ENCODE measurements at places on chromosomes 13 and 19.

GRCh38 chr19:52343548-52343947, 7.5 kb downstream of the ZNF610 start:
- peak; percentile 39 for DNase-seq

DNA sequence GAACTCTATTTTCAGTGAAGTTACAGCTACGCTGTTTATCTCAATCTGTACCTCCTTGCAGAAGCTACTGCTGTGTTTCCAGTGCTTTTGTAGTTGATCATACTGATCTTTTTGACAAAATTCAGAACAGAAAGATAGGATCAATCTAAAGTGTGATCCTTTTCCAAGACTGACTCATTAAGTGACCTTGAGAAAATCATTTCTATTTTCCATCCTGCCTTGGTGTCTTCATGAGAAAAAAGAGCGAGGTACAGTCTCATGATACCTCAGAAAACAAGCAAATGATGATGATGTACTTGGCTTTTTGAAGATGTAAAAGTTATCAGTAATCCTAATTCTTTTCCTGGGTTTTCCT, 46.0 kb upstream of the GPR183 start:
- DNase-seq = no peak

- no peak for DNase-seq
These were observed 163.6 kb downstream of the SPRY2 start for GRCh38 chr13:80177327-80177726.

- DNase-seq = no peak
These were observed 362.6 kb downstream of the KCNRG start for GRCh38 chr13:50377726-50378270.

DNA sequence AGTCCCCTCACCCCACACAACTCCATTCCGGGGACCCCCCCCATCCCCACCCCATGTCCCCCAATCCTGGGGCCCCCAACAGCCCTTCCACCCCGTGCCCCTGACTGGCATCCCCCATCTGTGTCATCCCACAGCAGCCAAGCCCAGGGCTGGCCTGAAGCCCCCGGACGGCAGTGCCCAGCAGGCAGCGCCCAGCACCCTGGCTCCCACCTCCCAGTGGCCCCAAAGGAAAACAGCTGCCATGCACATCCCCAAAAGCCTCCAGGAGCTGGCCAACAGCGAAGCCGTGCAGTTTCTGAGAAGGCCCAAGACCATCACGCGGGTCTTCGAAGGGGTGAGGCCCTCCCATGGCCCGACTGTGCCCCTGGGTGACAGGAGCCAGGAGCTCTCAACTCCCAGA, 1.4 kb downstream of the SYNGR4 start:
- no peak for DNase-seq

- DNase-seq = no peak
These were observed 393.8 kb downstream of the LIG4 start for GRCh38 chr13:107821492-107821891.

GRCh38 chr19:56917529-56917928, 77.0 kb upstream of the PEG3 start:
- DNase-seq = no peak

GRCh38 chr13:30639671-30640070, 22.0 kb downstream of the USPL1 start:
- DNase-seq = no peak

- no peak for DNase-seq
These were observed 20.2 kb downstream of the ATP8B3 start for GRCh38 chr19:1791879-1792278.

GRCh38 chr19:4969772-4970531, 1.0 kb downstream of the KDM4B start:
- DNase-seq = no peak

DNA sequence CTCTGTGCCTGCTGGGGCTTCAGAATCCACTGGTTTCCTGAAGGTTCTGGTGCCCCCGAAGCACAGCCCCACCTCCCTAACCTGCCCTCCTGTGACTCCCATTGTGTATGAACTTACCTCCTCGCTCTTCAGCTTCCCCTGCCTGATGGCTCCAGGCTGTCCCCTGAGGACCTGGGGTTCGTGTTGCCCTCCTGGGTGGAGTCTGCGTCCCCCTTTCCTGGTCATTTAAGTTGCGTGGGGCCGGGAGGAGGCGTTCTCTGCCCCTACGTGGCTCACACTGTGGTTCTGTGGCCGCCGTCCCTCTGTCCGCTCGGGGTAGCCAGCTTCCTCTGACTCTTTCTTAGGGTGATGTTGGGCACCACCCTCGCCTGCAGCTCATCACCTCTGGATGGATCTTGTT, 13.9 kb downstream of the TFDP1 start:
- DNase-seq = no peak

- DNase-seq = no peak
These were observed 1.2 kb upstream of the CDC34 start for GRCh38 chr19:530134-531008.

GRCh38 chr19:3785938-3786824, at the start of gene MATK:
MATK (minus strand) TSS chr19:3786381; CDS start chr19:3785135, 1,246 bp downstream.
- DNase-seq = peak; percentile 46

DNA sequence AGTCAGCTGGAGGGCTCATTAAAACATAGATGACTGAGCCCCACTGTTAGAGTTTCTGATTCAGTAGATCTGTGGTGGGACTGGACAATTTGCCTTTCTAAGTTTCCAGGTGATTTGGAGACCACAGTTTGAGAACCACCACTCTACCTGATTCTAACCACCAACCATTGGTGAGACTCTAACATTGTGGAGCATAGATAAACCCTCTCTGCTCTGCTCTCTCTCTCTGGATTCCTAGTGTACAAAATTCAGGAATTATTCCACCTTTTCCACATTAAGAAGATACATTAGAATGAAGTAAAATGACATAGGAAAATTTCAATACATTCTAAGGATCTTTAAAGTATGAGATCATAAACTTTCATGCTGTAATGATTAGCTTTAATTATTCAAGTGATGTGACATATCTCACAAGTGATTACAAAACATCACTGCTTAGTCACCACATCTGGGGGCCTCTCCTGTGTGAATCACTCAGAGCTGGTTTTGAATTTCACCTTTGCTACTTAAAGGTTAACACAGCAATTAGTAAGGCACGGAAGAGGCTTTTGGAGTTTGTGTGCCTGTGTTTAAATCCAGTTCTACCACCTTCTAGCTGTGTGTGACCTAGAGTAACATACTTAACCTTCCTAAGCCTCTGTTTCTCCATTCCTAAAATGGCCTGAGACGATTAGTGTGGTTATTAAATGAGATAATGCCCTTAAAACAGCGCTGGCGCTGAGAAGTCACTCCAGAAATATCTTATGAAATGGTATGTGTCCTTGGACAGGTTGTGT, 78.5 kb upstream of the NBEA start:
- no peak for DNase-seq

DNA sequence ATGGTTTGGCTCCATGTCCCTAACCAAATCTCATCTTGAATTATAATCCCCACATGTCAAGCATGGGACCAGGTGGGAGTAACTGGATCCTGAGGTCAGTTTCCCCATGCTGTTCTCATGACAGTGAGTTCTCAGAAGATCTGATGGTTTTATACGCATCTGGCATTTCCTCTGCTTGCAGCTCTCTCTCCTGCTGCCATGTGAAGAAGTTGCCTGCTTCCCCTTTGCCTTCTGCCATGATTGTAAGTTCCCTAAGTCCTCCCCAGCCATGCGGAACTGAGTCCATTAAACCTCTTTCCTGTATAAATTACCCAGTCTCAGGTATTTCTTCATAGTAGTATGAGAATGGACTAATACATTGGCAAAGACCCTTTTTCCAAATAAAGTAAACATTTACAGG, 96.8 kb downstream of the TSHZ3 start:
- DNase-seq = no peak
